ENCODE measurements at places on chromosomes 16 and 17.

DNA sequence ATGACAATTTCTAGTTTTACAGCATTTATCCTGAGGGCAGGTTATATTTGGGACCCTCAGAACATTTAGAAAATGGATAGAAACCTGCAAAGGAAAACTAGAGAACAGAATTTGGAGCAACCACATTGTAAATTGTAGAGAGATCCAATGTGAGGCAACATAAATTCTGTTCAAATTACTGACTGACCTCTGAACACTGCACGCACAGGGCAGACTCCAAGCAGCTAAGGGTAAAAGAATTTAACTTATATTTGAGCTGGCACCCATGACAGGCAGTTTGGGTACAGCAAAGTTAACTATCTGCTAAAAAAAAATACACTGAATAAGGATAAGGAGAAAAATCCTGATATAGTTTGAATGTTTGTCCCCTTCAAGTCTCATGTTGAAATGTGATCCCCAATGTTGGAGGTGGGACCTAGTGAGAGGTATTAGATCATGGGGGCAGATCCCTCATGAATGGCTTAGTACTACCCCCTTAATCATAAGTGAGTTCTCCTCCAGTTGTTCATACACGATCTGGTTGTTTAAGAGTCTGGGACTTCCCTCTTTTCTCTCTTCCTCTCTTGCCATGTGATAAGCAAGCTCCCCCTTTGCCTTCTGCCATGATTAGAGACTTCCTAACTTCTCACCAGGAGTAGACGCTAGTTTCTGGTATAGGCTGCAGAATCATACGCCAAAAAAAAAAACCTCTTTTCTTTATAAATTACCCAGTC is 75.7 kb downstream of the FBXL20 start:
- DNase-seq, result no peak

DNA sequence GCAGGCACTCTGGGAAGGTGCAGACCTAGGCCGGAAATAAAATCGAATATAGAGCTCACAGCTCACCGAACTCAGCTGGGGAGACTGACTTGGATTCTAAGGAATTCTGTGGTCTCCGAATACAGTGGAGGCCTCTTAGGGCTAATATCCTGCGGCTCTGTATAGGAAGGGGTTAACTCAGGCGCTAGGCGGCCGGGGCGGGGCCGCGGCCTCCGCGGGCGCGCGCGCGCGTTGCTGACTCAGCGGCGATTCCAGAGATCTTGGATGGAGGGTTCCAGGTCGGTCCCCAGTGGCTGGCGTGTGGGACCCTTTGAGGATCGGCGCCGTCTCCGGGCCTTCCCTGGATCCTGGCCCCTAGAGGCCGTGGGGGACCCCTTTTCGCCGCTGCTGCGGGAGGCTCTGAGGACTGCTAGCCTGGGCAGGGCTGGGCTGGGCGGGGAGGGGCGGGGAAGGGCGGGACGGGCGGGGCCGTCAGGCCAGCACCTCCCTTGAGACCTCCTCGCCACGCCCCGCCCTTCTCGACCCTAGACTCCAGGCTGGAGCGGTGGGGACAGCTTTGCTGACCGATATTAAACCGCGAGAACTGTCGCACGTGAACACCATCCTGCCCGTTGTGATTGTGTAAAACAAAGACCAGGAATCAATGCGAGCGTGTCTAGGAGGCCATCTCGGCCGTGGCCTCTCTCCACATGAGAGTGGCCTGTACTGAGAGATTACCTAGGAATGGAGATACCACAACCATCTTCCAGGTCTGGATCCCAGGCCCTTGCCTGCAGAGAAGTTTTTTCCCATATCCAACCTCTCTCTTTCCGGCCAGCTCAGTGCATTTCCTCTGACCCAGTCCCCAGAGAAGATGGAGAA is 1.4 kb upstream of the PLEKHH3 start:
- peak; percentile 74 for DNase-seq

DNA sequence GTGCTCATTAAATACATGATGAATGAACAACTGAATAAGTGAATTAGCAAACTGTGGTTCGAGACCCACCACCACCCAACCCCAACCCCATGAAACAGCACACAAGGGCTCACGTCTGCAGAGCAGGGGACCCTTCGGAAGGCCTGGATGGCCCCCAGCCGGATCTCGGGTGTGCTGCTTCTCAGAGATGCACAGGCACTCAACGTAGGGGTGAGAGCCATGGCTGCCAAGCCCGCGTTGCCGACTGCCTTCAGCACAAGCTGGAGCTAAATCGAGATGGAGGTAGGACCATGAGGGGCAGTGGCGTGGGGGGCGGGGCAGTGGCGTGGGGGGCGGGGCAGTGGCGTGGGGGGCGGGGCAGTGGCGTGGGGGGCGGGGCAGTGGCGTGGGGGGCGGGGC is 93.2 kb downstream of the LITAF start:
- DNase-seq, result no peak

- peak; percentile 65 for DNase-seq
Observed at GRCh38 chr17:72556944-72557826, 436.4 kb downstream of the SOX9 start.

DNA sequence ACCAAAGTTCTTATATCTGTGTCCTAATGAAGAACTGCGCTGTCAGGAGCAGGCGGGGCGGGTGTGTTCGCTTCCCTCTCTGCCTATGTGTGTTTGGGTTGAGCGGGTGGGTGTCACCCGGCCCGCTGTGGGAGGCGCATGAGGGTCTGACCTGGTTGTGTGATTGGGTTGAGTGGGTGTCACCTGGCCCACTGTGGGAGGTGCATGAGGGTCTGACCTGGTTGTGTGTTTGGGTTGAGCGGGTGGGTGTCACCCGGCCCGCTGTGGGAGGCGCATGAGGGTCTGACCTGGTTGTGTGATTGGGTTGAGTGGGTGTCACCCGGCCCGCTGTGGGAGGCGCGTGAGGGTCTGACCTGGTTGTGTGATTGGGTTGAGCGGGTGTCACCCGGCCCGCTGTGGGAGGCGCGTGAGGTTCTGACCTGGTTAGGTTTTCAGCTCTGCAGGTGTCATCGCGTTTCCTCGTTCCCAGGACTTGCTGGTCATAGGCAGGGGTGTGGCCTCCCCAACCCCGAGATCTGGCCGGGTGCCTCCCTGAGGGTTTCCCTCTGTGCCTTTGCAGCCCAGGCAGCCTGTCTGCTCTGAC is 69.6 kb upstream of the ZNF750 start:
- DNase-seq, result no peak

DNA sequence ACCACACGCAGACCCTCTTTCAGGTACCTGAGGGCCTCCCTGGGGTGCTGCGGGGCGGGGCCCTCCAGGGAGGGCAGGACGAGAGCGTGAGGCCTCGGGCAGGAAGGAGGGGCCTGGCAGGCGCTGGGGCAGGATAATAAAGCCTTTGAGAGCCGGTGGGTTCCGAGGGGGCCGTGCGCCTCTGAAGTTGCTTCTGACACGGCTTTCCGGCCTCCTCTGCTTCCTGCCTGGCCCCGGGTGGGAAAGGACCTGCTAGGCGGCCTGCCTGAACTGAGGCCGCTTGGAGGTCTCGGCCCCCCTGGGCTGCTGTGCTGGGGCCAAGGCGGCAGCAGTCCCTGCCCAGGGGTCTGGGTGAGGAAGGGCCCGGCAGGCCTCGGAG is 10.4 kb downstream of the CENPX start:
- DNase-seq, result no peak

DNA sequence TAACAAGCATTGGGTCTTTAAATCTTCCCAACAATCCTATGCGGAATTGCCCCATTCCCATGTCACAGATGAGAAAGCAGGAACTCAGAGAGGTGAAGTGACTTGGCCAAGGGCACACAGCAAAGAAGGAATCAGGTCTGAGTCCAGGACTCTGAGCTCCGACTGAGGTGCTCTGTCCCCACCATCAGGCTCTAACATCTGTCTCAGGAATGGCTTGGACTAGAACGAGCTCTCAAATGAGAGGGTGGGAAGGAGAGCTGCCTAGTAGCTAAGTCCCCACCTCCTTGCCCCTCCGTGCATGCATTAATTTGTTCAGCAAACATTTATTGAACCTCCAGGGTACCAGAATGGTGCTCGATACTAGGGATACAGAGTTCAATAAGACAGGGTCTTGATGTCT is 26.7 kb downstream of the ABCC3 start:
- no peak for DNase-seq

DNA sequence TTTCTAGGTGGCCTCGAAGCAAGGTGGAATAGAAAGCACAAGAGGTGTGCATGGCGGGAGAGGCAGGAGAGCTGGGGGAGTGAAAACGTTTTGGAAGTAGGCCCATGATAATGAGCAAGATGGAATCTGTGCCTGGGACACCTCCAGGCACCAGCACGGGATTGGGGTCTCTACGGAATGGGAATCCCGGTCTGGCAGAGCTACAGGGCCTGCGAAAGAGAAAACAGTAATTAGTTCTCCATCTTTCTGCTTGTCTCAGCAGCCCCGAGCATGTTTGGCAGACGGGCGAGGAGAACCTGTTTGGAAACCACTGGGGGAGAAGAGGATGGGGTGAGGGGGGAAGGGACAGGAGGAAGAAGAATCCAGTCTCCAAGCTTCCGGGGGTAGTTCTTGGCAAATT is 258.7 kb downstream of the SOX9 start:
- no peak for DNase-seq

DNA sequence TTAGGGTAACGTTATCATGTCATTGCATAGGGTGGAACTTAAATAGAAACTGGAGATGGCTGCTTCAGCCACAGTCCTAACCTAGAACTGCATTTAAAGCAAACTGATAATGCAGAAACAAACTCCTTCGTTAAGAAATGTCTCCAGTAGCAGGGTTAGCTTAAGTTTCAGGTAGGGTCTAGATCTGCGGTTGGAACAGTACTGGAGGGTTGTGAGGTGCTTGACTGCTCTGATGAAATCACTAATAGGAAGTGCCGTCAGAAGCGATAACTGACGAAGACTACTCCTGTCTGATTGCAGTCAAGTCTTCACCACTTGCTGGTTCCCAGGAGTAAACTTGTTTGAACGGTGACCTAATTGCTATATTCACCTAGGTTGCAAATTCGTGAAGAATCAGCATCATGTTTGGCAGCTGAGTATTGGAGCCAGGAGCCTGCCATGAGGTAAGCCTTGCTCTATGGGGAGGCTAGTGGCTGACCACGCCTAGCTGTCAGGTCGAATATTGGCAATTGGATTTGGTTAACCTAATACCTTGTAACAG is 24.5 kb downstream of the TRPV2 start:
- DNase-seq, result peak; percentile 40

GRCh38 chr17:2691965-2692780 is 19.4 kb downstream of the CLUH start:
- DNase-seq, result no peak

DNA sequence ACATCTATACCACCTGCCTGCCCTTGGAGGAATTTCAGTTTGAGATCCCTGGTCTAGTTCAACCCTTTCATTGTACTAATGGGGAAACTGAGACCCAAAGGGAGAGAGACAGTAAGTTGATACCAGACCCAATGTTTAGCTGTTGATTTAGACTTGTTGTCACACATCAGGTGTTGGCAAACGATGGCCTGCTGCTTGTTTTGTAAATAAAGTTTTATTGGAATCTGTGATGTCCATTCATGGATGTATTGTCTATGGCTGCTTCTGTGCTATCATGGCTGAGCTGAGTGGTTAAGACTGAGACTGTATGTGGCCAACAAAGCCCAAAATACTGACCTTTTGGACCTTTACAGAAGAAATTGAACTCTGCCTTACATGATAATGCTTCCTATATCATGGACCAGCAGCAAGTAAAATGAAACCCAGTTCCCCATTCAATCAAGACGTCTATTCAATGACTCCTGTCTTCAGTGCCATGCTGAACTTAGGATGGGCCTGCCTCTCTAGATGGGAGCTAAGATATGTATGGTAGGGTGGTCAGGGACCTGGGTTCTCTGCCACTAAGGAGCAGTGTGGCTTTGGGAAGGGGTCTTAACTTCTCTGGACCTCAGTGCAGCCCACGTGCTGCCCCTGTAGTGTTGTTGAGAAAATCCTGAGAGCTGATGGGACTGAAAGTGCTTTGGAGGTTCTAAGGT is 111.0 kb downstream of the IRX5 start:
- DNase-seq, result no peak

- DNase-seq, result no peak
Observed at GRCh38 chr16:89600427-89600826, 13.0 kb upstream of the DPEP1 start.

GRCh38 chr17:67686241-67686640 is 31.5 kb upstream of the NOL11 start:
- no peak for DNase-seq

- DNase-seq, result no peak
Observed at GRCh38 chr17:34393401-34393800, 30.4 kb upstream of the CCL1 start.

DNA sequence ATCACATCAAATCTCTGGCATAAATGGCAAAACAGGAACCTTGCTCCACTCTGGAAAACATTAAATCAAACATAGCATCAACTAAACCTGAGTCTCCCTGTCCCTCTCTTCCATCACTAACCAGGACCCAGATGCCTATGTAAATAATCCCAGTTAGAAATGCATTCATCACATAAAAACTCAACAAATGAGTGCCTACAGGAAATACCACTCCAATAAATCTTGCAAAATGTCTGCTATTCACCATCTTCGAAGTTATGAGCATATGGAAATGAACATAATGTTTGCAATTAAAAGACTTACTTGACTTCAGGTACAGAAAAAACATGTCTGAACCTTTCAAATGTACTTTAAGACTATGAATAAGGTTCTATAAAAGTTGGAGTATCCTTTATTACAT is 425.0 kb downstream of the CDH11 start:
- no peak for DNase-seq

DNA sequence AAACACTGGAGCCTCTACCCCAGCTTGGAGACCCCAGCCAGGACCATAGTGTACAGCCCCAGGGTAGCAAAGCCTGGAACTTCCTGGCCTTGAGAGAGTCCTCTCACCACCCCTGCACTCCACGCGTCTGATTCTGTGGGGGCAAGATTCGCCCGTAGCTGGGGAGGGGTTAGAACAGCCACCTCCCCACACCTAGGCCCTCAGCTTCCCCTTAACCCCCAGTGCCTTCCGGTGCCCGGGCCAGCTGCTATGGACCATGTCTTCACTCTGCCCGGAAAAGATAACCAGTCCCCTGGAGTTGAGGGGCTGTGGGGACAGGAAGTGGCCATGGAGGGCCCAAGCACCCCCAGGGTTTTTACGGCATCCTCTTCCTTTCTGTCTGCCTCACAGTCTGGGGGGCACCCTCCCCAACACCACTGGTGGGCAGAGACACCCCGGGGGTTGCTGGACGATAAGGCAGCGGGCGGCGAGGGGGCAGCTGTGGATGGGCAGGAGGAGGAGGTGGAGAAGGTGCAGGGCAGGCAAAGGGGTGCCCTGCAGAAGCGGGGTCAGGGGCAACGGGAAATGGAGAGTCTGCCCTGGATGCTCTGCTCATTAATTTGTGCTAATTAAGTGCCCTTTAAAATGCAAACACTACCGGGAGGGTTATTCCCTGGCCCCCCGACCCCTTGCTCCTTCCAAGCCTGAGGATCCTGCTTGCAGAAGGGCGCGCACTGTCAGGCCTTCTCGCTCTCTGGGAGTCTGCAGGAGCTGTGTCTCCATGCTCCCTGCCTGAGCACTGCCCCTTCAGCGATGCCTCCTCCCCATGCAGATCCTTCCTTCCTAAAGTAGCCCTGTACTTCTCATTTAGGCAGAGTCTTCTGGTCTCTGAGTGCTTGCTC is 2.4 kb downstream of the PRSS27 start:
- no peak for DNase-seq
